ENCODE measurements at places on chromosomes 3 and 15. TPM values are rescaled to one million over a fixed set of nuclear protein-coding genes. Genes with fewer than 3 reads are reported as not detected.

The CACNA2D3 gene
- total RNA-seq = not detected

The C3orf80 gene
- not detected for total RNA-seq

The PHLDB2 gene
- total RNA-seq = 1.9 TPM

The NAA50 gene
- 194 TPM for total RNA-seq

The SELENOT gene
- 162 TPM for total RNA-seq

The UROC1 gene
- total RNA-seq = not detected

The CHRM5 gene
- total RNA-seq = not detected
